Spleen (tissue), 13 donors: ENCODE measurements at places on chromosomes 6 and 20. TPM values are rescaled to one million over a fixed set of nuclear protein-coding genes. Genes with fewer than 3 reads are reported as not detected.

DNA sequence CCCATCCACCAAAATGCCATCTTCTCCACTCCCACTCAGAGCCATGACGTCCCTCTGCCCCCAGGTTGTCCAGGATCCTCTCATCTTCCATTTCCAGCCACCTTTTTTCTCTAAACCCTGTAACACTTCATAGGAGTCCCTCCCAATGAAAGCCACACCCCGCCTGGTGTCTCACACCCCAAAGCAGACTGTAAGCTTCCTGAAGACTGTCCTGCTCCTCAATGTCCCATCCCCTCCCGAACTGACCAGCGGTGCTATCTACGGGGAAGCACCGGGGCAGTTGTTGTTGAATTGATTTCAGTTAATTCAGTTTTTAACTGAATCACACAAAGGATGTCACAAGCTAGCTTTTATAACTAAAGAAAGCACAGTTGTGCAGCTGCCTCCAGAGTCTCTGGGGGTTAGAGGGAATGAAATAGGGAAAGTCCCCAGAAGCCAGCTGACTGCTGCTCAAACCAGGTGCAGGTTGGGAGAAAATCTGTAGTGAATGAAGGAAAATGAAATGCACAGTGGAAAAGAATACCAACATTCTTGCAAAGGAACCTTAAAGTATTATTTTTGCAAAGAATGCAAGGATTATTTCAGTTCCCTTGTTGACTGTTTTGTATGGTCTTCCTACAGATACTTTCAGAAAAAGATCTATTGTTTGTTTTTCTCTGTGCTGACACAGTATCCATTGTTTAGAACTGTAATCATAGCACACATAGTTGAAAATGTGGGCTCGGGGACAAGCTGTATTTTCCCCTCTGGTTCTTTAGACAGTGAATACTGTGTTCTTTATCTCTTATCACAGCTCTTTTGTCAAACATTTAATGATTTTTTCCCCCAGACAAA is 222.6 kb upstream of the QKI start:
- H3K4me3 ChIP-seq, result no peak overlapping the region
- no peaks in the 10 kb centered on the region for H3K27me3 ChIP-seq
- no peak for DNase-seq
- H3K27ac ChIP-seq, result no peak overlapping the region
- no peaks in the 10 kb centered on the region for H3K36me3 ChIP-seq

DNA sequence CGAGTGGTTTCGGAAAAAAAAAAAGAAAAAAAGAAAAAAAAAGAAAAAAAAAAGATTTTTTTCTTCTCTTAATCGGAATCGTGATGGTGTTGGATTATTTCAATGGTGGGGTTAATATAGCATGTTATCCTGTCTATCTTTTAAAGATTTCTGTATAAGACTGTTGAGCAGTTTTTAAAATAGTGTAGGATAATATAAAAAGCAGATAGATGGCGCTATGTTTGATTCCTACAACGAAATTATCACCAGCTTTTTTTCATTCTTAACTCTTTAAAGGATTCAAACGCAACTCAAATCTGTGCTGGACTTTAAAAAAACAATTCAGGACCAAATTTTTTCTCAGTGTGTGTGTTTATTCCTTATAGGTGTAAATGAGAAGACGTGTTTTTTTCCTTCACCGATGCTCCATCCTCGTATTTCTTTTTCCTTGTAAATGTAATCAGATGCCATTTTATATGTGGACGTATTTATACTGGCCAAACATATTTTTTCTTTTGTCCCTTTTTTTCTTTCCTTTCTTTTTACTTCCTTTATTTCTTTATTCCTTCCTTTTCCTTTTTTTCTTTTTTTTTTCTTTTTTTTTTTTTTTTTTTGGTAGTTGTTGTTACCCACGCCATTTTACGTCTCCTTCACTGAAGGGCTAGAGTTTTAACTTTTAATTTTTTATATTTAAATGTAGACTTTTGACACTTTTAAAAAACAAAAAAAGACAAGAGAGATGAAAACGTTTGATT is 3.6 kb downstream of the SOX4 start:
- H3K4me1 ChIP-seq, result peaks cover 63% of the 10 kb centered on the region
- no peaks in the 10 kb centered on the region for H3K36me3 ChIP-seq
- H3K4me3 ChIP-seq, result peak overlapping the region; percentile 68
- peaks cover 5% of the 10 kb centered on the region for H3K27me3 ChIP-seq

DNA sequence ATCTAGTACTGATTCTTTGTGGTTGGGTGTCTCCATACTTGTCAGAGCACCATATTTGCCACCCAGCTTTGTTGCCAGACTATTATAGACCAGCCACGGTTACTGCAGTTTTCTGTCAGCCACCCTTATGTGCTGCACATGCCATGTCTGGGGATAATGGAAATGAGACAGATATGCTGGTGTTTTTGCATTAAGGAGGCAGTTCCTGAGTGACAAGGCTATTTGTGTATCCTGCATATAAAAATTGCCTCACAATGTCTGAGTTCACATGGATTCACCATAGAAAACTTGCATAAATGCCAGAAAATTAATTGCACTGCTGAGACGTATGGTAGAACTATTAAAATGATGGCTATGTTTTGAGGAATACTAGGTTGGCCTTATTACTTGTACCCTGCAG is 51.8 kb downstream of the NKAIN2 start:
- no peak overlapping the region for H3K4me3 ChIP-seq
- no peaks in the 10 kb centered on the region for H3K4me1 ChIP-seq
- H3K36me3 ChIP-seq, result no peaks in the 10 kb centered on the region
- H3K27ac ChIP-seq, result no peak overlapping the region

GRCh38 chr6:42781796-42782688 is at the start of gene BICRAL:
Gene BICRAL (plus strand): TSS chr6:42782052. CDS start chr6:42822023, 39,971 bp downstream.
- H3K36me3 ChIP-seq, result no peaks in the 10 kb centered on the region
- peak within 1 kb of the TSS; percentile 46 for H3K4me3 ChIP-seq
- no peaks in the 10 kb centered on the region for H3K27me3 ChIP-seq
- H3K4me1 ChIP-seq, result peaks cover 70% of the 10 kb centered on the region
- H3K27ac ChIP-seq, result peak within 1 kb of the TSS; percentile 97

GRCh38 chr20:54063992-54064676 is 6.3 kb downstream of the BCAS1 start:
- H3K4me3 ChIP-seq, result peak overlapping the region; percentile 2
- no peak overlapping the region for H3K27ac ChIP-seq
- no peak for DNase-seq
- no peaks in the 10 kb centered on the region for H3K27me3 ChIP-seq
- no peaks in the 10 kb centered on the region for H3K36me3 ChIP-seq
- H3K4me1 ChIP-seq, result peaks cover 6% of the 10 kb centered on the region

ATP6V1G2 gene
- 2.0 TPM for total RNA-seq

GRCh38 chr6:39490108-39490507 is 167.6 kb upstream of the KCNK16 start:
- no peaks in the 10 kb centered on the region for H3K4me1 ChIP-seq
- no peak for DNase-seq
- H3K27me3 ChIP-seq, result no peaks in the 10 kb centered on the region
- no peaks in the 10 kb centered on the region for H3K36me3 ChIP-seq
- H3K27ac ChIP-seq, result no peak overlapping the region

DNA sequence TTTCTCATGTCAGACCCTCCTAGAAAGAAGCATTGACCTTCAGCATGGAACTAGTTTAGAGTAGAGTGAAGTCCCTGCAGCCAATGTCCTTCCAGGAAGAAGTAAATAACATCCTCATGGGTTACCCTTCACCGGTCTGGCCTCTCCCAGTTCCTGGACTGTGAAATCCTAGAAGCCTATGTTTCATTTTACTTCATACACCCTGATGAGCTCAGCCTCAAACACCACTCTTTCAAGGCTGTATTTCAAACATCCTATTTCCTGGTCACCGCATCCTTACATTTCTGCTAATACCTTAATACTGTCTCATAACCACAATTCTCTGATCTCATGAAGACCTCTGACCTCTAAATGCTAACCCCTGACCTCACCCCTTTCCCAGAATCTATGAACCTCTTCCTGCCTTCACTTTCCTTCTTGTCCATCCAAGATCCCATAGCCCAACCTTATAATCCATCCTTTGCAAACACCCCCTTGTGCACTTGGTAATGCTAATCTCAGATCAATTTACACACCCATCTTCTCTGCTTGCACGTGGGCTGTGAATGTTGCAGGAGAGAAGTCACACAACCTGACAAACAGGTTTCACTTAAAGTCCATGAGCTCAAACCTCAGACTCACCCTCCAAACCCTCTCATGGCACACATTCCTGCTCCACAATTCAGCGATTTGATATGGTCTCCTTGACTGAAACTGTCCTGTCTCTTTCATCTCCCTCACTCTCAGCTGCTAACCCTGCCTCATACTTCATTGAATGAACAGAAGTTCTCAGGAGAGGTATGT is 30.2 kb downstream of the SLC2A10 start:
- H3K27ac ChIP-seq, result no peak overlapping the region
- H3K4me1 ChIP-seq, result no peaks in the 10 kb centered on the region
- no peak for DNase-seq
- H3K27me3 ChIP-seq, result no peaks in the 10 kb centered on the region
- H3K4me3 ChIP-seq, result no peak overlapping the region
- H3K36me3 ChIP-seq, result no peaks in the 10 kb centered on the region

DNA sequence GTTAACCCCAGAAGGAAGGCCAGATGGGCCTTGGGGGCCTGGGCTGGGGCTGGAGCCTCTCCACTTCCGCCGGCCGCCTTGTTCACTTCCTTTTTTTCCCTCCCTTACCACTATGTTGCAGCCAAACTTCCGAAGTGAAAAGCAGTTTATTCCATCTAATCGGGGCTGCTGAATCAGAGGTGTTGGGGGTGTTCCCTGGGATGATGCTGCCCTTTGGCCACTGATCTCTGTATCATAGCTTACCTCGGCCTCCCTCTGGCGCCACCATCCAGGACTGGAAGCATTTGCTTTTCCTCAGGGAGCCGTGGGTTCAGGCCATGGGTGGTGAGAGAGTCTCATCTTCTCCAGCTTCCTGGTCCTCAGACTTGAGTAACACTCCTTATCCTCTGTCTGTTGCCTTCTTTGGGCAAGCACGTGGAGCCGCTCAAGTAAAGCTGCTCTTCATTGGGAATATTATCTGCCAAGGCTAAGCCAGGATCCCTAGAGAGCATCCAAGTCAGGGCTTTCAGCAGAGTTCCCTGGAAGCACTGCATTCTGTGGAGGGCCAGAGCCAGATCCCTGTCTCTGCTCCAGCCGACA is 39.6 kb downstream of the SLX4IP start:
- peak; percentile 83 for DNase-seq
- no peak overlapping the region for H3K4me3 ChIP-seq
- no peaks in the 10 kb centered on the region for H3K27me3 ChIP-seq
- no peaks in the 10 kb centered on the region for H3K36me3 ChIP-seq
- peaks cover 3% of the 10 kb centered on the region for H3K4me1 ChIP-seq

OARD1 gene
- total RNA-seq, result 34.2 TPM

GRCh38 chr6:105318660-105319059 is 84.2 kb downstream of the PREP start:
- no peaks in the 10 kb centered on the region for H3K4me1 ChIP-seq
- no peak overlapping the region for H3K27ac ChIP-seq
- no peak for DNase-seq
- H3K4me3 ChIP-seq, result no peak overlapping the region
- peaks cover 19% of the 10 kb centered on the region for H3K36me3 ChIP-seq

DNA sequence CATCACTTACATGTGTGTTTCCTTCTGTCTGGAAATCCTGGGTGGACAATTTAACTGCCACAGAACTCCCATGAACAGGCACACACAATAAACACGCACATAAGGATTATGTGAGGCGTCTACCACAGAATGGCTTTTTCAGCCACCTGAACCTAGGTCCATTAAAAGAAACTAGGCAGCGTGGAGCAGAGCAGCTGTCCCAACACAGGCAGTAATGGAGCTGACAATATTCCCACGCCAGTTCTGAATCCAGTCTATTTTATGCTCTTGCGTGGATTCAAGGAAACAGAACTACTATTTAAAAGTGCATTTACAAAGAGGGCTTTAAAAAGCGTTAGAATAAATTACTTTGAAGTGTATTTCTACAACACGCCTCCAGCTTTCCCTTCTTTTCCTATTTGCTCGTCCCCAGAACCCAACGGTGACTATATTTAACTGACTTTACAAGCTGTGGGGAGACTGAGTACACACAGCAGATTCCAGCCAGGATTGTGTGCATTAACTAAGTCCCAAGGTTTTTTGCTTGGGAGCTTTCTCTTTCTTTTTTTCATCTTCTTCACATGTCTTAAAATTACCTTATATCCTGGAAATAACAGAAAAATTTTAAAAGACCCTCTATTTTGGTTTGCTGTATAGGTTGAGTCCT is 95.9 kb downstream of the GMDS start:
- no peak overlapping the region for H3K4me3 ChIP-seq
- no peaks in the 10 kb centered on the region for H3K36me3 ChIP-seq
- DNase-seq, result no peak
- no peaks in the 10 kb centered on the region for H3K4me1 ChIP-seq
- H3K27ac ChIP-seq, result no peak overlapping the region
- H3K27me3 ChIP-seq, result no peaks in the 10 kb centered on the region

TMEM170B gene
- 11.7 TPM for total RNA-seq

- no peak overlapping the region for H3K4me3 ChIP-seq
- H3K4me1 ChIP-seq, result no peaks in the 10 kb centered on the region
- no peaks in the 10 kb centered on the region for H3K27me3 ChIP-seq
- DNase-seq, result no peak
- no peak overlapping the region for H3K27ac ChIP-seq
- H3K36me3 ChIP-seq, result no peaks in the 10 kb centered on the region
These were observed 466.9 kb downstream of the CBLN4 start for GRCh38 chr20:55538261-55538908.

DNA sequence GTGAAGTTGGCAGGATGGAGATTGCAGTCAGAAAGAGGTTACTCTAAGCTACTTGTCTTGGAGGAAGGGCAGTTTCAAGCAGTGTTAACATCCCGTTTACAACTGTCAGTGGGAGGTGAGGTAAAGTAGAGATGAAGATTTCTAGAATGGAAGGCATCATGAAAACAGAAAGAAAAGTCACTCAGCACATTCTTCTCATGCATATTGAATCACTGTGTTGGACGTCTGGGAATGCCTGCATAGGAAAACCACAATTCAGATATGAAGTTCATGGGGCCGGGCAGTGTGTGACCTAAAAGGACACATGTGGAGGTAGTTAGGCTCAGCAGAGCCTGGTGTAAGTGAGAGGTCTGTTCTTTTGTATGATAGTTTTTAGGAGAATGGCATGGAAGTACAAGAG is 73.5 kb upstream of the LAMP5 start:
- H3K4me1 ChIP-seq, result no peaks in the 10 kb centered on the region
- H3K4me3 ChIP-seq, result no peak overlapping the region
- H3K27ac ChIP-seq, result no peak overlapping the region
- H3K36me3 ChIP-seq, result no peaks in the 10 kb centered on the region

SNAI1 gene
- total RNA-seq, result 9.0 TPM

- no peak overlapping the region for H3K4me3 ChIP-seq
- H3K27me3 ChIP-seq, result no peaks in the 10 kb centered on the region
- no peaks in the 10 kb centered on the region for H3K4me1 ChIP-seq
- H3K36me3 ChIP-seq, result peaks cover 89% of the 10 kb centered on the region
- DNase-seq, result no peak
- H3K27ac ChIP-seq, result no peak overlapping the region
These were observed 19.1 kb downstream of the TLDC2 start for GRCh38 chr20:36895036-36895435.
